ENCODE measurements at places on chromosomes 2 and 18.

GRCh38 chr18:1464444-1465217 is 560.0 kb downstream of the ADCYAP1 start:
- no peak for DNase-seq

- no peak for DNase-seq
Measured at GRCh38 chr2:1642066-1642861, 102.1 kb downstream of the PXDN start.

GRCh38 chr2:221461901-221462300 is 110.2 kb downstream of the EPHA4 start:
- no peak for DNase-seq

- no peak for DNase-seq
Measured at GRCh38 chr2:31762085-31762484, 181.3 kb upstream of the SRD5A2 start.

DNA sequence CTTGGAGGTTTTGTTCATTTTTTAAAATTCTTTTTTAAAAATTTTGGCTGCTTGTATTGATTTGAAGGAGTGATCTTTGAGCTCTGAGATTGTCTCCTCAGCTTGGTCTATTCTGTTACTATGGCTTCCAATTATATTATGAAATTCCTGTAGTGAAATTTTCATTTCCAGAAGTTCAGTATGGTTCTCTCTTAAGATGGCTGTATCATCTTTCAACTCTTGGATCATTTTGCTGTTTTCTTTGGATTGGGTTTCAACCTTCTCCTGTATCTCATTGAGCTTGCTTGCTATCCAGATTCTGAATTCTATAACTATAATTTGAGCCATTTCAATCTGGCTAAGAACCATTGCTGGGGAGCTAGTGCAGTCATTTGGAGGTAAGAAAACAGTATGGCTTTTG is 270.8 kb upstream of the NT5C1B start:
- no peak for DNase-seq

DNA sequence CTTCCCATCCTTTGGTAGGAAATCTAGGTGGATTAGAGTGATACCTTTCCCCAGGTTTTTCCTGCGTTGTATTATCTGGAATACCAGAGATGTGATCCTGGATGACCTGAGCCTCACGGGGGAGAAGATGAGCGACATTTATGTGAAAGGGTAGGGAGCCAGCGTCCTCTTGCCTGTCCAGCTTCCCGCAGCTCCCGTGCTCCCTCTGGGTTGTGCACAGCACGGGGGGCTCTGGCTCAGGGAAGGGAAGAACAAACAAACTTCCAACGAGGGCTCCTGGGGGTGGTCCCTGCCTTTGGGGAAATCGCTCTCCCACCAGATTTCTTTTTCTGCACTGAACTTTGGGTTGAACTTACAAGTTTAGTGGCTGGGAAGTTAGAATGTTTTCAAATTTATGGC is 215.7 kb downstream of the DYSF start:
- DNase-seq = no peak

DNA sequence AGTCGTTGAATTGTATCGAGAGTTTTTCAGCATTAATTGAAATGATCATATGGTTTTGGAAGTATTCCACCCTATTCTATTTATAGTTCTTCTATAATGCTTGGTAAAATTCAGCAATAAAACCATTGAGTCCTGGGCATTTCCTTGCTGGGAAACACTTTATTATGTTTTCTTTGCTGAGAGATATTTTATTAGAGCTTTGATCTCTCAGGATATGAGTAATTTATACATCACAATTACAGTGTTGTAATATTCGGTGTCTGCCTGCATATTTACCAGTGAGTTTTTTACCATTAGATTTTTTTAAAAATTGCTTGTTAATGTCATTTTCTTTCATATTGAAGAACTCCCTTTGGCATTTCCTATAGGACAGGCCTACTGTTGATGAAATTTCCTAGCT is 402.7 kb upstream of the FSIP2 start:
- no peak for DNase-seq

- no peak for DNase-seq
Measured at GRCh38 chr18:8997634-8998033, 104.9 kb upstream of the NDUFV2 start.

DNA sequence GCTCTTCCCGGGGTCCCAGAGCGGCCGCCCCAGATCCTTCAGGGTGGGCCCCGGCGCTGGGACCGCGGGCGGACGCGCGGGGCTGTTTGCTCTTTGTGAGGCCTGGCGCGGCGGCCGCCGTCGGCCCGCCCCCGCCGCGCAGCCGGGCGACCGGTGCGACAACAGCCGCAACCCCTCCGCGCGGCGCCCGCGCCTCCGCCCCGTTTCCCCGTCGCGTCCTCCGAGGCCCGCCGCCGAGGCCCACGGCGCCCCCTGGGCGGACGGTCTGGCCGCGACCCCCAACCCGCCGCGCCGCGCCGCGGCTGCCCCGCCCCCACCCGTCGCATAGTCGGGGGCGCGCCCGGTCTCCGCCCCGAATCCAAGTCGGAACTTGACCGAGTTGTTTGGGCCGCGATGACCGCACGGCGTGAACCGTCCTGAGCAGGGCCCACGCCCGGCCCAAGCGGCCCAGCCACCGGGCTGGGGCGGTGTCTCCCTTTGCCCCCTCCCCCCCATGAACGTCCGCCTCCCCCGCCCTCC is 448 bp downstream of the YPEL5 start:
- DNase-seq = no peak

GRCh38 chr2:191298306-191298705 is 53.1 kb downstream of the MYO1B start:
- DNase-seq = no peak

DNA sequence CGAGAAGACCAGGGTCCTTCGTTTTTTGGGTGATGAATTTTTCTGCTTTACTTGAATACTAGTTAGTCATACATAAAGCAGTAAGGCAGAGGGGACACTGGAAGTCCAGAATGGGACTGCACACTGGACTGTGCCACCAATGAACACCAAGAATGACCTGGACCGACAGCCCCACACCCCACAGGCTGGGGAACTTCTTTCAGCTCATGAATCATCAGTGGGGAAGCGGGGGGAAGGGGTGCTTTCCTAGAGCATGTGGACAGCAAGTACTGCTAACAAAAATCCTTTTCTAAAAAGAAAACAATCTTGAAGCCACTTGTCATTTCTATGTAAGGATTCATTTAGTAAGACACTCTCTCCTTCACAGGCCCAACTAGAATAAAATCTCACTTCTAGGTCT is 86.0 kb downstream of the DTNB start:
- no peak for DNase-seq

- DNase-seq = no peak
Measured at GRCh38 chr18:60445341-60445740, 72.8 kb upstream of the MC4R start.

- no peak for DNase-seq
Measured at GRCh38 chr2:172007372-172007771, 7.6 kb downstream of the METAP1D start.

- no peak for DNase-seq
Measured at GRCh38 chr18:46291149-46291548, 187.0 kb downstream of the HAUS1 start.

- DNase-seq = no peak
Measured at GRCh38 chr18:79252904-79253633, 142.7 kb upstream of the NFATC1 start.

- DNase-seq = no peak
Measured at GRCh38 chr18:54157646-54158385, 66.7 kb downstream of the MBD2 start.

- no peak for DNase-seq
Measured at GRCh38 chr2:31523871-31524492, 56.8 kb downstream of the SRD5A2 start.

GRCh38 chr18:62814132-62814759 is 98.9 kb downstream of the PHLPP1 start:
- no peak for DNase-seq

- no peak for DNase-seq
Measured at GRCh38 chr2:5379811-5380210, 312.4 kb upstream of the SOX11 start.

DNA sequence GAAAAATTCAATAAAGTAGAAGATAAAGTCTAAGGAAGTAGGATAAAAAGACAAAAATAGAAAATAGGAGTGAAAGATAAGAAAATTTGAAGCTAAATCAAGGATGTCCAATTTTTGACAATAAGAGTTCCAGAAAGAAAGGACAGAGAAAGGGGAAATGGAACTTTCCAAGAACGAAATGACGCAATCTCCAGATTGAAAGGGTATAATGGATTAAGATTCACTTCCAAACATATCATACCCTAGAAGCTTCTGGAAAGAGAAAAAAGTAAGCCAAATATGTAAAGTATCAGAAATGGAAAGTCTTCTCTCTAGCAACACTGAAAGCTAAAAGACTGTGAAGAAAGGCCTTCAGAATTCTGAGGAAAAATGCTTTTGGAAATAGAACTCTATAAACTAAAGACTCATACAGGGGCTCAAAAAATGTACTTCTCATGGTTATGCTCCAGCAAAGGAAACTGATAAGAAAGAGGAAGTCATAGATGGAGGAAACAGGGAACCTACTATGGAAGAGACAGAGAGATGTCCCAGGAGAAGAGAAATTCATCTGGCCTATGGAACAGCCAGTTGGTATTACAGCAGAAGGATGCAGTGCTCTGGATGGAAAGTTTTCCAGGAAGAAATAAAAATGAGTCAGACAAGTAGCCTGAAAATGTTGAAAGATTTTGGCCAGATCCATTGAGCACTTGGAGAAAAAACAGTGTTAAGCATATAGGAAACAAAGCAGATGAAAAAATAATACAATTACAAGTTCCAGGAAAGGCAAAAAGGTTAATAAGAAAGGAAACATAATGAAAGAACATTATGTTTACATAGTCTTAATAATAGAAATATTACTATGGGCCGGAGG is 20.1 kb downstream of the CASP8 start:
- no peak for DNase-seq

DNA sequence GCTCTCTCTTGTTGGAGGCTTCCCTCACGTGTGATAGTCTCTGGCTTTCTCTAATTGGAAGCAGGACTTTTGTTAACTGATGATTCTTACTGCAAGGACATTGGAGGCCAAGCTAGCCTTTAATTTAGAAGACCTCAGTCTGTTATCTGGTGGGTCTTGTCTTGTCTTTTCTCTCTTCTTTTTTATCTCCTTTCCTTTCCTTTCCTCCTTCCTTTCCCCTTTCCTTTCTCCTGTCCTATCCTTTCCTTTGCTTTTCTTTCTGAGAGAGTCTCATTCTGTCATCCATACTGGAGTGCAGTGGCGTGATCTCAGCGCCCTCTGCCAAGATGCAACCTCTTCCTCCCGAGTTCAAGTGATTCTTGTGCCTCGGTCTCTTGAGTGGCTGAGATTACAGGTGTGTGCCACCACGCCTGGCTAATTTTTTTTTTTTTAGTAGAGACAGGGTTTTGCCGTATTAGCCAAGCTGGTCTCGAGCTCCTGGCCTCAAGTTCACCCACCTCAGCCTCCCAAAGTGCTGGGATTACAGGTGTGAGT is 18.1 kb downstream of the CCNYL1 start:
- DNase-seq = no peak

DNA sequence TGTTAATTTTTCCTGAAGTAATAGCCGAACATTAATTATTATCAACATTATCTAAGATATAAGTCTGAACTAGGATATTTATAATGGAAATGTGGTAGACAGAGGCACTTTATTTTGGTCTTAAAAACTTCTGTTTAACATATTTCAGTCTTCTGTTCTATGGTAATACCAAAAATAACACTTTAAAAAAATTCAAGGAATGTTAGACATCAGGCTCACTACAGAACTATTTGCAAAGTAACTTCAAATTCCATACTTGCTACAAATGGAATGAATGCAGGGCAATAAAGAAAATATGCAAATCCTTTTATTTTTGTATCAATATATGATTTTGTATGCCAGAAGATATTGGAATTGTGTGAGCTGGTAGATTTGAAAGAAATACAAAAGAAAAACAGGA is 345.5 kb upstream of the DSEL start:
- DNase-seq = no peak

Measured in epithelial cell of prostate (primary cell).